ENCODE measurements at places on chromosomes 6 and 20.

DNA sequence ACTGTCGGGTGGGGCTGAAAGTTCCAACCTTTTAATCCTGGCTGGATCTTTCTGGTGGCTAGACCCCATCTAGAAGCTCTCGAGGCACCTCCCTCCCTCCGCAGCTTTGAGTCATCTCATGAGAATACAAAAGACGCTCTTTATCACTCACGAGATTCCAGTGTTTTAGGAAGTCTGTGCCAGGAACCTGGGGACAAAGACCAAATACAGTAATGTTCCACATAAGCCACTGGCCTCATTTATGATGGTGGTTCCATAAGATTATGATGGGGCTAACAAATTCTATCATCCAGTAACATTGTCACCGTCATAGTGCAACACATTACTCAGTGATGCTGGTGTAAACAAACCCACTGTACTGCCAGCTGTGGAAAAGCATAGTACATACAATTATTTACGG lies 48.7 kb downstream of the NCOA7 start:
- DNase-seq: no peak

GRCh38 chr6:32885698-32886286 lies 31.8 kb downstream of the PSMB9 start:
- no peak for DNase-seq

DNA sequence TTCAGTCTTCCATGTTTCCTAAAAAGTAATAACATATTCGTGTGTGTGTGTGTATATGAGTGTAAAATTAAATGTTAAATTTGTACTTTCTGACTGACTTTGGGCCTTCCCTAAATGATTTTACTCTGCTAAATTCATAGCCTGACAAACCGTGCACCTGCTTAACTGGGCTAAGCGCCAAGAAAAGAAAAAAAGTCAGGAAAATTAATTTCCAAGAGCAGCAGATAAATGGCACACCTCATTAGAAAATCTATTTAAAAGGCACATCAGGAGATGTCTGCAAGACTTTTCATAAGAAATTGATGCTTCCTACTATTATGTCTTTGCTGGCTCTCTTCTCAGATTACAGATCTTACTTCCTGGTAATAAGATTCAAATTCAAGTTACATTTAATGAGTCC lies 72.4 kb downstream of the TRDN start:
- no peak for DNase-seq

DNA sequence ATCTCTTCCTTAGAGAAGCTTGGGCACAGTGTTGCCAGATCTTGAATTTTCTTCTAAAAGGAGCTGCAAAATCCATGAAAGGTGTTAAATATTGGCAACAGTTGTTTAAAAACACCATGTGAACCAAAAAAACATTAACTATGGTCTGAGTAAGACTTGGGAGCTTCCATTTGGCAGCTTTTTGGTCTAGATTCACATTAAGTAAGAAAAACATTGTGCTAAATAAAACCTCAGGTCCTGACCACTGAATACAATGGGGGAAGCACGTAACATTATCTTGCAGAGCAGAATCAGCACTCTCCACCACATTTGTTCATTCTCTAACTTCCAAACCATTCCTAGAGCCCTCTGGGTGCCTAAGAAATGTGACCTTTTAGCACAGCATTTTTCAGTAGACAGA lies 437.6 kb upstream of the PLCB4 start:
- DNase-seq: no peak

DNA sequence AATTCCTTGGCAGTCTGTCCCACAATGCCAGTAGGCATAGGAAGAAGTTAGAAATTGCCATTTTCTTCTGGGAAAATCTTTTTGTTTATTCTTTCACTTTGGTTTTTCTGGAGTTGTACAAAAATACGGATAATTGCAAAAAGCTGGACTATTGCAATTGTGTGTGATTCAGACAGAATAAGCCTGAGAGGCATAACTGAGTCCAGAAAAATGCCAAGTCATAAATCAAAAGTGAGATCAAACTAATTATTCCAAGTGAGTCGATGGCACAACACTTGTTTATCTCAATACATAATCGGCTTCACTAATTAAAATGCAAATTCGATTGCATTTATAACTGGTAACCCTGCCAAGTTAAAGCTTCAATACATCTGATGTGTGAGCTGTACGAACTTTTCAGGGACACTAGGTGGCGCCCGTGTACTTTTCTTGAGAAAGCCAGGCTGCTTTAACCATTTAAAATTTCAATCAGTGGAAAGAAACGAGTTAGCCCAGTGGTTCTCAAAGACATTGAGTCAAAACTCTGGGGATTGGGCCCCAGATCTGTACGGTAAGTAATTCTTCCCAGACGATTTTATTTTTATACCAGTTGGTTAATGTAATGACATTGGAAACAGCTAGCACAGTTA lies 102.6 kb downstream of the LAMP5 start:
- no peak for DNase-seq

- no peak for DNase-seq
Measured at GRCh38 chr6:133644548-133644891, 244.4 kb upstream of the TCF21 start.

Data from stimulated activated CD8-positive, alpha-beta memory T cell treated with anti-CD3 and anti-CD28 coated beads, Interleukin-12 subunit alpha, Interleukin-12 subunit beta, amount 100 ng/mL, for 4 hours (primary cell).